Activated naive CD4-positive, alpha-beta T cell treated with Interleukin-2 at 50 U/mL for 16 hours (primary cell): ENCODE measurements at places on chromosomes 5 and 9.

- DNase-seq: no peak
Observed at GRCh38 chr9:100401042-100401441, 25.9 kb upstream of the MSANTD3 start.

DNA sequence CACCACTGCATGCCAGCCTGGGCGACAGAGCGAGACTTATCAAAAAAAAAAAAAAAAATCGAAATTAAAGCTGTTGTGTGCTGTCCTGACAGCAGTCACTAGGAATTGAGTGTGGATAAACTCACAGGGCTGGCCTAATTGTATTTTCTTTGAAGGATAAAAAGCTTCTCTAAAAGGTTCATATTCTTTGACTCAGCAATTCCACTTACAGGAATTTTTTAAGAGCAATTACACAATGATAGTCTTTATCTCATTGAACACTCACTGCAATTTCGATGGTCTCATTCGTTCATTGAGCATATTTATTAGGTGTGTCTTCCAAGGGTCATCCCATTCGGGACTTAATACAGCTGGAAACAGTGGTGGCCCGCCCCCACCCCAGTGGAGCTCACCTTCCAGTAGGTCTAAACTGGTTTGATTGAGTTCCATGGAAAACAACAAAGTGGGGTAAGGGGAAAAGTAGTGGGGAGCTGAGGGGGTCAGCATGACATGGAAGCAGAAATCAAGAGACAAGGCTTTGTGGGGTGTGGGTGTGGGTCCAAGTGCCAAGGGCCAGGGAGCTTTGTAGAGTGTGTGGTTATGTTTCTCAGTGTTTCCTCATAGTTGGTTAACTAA lies 6.7 kb downstream of the CDK9 start:
- no peak for DNase-seq

GRCh38 chr5:157130925-157131324 lies 11.7 kb downstream of the MED7 start:
- no peak for DNase-seq

GRCh38 chr9:16304301-16304700 lies 566.2 kb downstream of the BNC2 start:
- DNase-seq: no peak

DNA sequence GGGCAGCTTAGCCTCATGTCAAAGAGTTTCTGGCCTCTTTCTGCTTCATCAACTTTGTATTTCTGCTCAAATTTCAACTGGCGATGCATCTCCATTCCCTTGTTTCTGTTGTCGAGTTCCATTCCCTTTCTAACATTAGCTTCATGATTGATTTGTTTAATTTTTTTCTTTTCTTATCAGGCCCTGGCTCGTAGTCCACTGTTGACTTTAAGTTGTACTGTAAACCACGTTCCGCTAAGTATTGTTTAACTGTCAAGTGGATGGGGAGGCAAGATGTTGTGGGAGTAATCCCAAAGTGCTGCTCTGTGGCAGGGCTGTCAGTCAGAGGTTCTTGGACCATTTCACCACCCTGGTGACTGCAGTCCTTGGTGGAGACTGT lies 309.1 kb downstream of the PSAT1 start:
- no peak for DNase-seq

GRCh38 chr5:3265936-3266335 lies 329.7 kb upstream of the IRX1 start:
- no peak for DNase-seq

- DNase-seq: no peak
Observed at GRCh38 chr9:131043646-131044045, 34.7 kb downstream of the LAMC3 start.

GRCh38 chr9:134393582-134394280 lies 67.5 kb downstream of the RXRA start:
- DNase-seq: no peak

DNA sequence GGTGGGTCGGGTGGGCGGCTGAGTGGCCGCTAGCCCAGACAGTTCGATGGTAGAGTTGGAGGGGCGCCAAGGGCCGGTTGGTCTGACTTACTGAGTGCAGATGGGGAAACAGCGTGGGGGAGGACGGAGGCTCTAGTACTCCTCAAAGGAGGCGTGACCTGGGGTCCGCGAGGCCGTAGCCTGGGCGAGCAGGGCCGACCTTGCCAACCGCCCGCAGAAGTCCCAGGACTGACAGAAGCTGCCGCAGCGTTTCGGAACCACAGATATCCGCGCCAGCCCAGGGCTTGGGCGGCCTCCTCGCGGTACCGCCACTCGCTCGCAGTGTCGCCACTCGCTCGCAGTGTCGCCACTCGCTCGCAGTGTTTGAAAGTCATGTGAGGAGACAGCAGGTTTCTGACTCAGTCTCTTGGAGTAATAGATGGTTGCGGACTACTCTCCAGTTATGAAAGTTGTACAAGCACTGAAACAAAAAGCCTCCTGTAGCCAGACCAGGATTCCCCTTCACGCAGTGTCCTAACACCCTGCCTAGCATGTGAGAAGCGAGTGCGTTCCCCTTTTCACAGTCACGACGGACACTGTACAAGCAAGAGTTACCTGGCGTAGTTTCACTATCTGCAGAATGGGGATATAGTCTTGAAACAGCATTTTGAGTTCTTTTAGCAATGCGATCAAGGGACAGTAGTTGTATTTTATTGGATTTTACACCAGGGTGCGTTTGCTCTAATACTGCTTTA lies 674 bp downstream of the TMEM38B start:
- peak; percentile 52 for DNase-seq

DNA sequence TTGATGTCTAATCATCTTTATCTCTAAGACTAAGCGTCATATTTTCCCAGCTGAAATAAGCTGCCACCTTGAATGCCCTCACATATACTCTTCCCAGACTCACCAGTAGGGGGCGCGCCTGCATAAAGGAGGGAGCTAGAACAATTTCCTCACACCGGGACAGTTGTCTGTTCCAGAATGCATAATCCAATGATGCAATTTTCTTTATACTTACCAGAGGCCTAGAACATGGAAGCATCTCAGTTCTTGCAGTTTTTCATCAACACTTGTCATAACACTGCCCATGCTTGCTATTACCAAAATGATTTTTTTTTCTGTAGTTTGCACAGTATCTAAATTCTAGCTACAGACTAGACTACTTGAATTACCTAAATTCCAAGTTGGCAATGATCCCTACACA lies 203.9 kb downstream of the FRMD3 start:
- DNase-seq: peak; percentile 64

- no peak for DNase-seq
Observed at GRCh38 chr5:170662966-170663365, 120.6 kb upstream of the GABRP start.

- no peak for DNase-seq
Observed at GRCh38 chr9:122004589-122004988, 88.5 kb downstream of the TTLL11 start.
